ENCODE measurements at places on chromosomes 4 and X. TPM values are rescaled to one million over a fixed set of nuclear protein-coding genes. Genes with fewer than 3 reads are reported as not detected.

Gene PLK4
- not detected for total RNA-seq

Gene XAGE1A
- not detected for total RNA-seq

Gene STATH
- not detected for total RNA-seq

Gene GAGE13
- total RNA-seq, result not detected

Gene AASDH
- total RNA-seq, result 4.8 TPM

Gene DIPK2B
- 14.4 TPM for total RNA-seq

Gene HSFX1
- total RNA-seq, result 1.4 TPM

Gene USP17L19
- total RNA-seq, result not detected

Gene CRLF2
- not detected for total RNA-seq

Gene OGT
- 50.8 TPM for total RNA-seq

Gene VCX
- total RNA-seq, result not detected

Gene PDK3
- total RNA-seq, result 34.3 TPM

Gene IL21
- total RNA-seq, result not detected

Gene C4orf50
- not detected for total RNA-seq

Gene MAGEA12
- not detected for total RNA-seq

Gene SLC49A3
- 10.0 TPM for total RNA-seq

Gene TBC1D9
- 10.9 TPM for total RNA-seq

Gene NAT8L
- 3.2 TPM for total RNA-seq

Gene SMIM10L2A
- total RNA-seq, result 6.3 TPM

Gene FRMPD4
- 1.3 TPM for total RNA-seq

Gene MAN2B2
- 23.7 TPM for total RNA-seq

Gene KLHL4
- total RNA-seq, result 1.0 TPM

Gene SLC4A4
- total RNA-seq, result 21.7 TPM

Gene SCRG1
- total RNA-seq, result 0.44 TPM

Gene PABPC5
- 2.8 TPM for total RNA-seq

Gene ENOX2
- total RNA-seq, result 22.6 TPM

Gene MAGEB4
- total RNA-seq, result not detected

Gene GAGE1
- total RNA-seq, result not detected

Gene GRPR
- 0.37 TPM for total RNA-seq

Gene SPANXD
- not detected for total RNA-seq

Gene MAGEA4
- not detected for total RNA-seq

Gene TIGD4
- 0.28 TPM for total RNA-seq

Gene NPNT
- total RNA-seq, result 10.5 TPM

Gene S100G
- total RNA-seq, result not detected

Gene CDX4
- total RNA-seq, result not detected

Gene GEMIN8
- 7.6 TPM for total RNA-seq

Gene OCRL
- total RNA-seq, result 12.6 TPM

Gene GLRA3
- not detected for total RNA-seq

Gene PRSS12
- total RNA-seq, result 0.12 TPM

Gene SOX3
- total RNA-seq, result not detected

Gene FATE1
- not detected for total RNA-seq

Gene PDGFRA
- 42.8 TPM for total RNA-seq

Gene ZNF711
- total RNA-seq, result 4.7 TPM

Gene CDS1
- 0.98 TPM for total RNA-seq

Gene SRPK3
- total RNA-seq, result 19.4 TPM

Gene LRCH2
- 4.9 TPM for total RNA-seq

Gene RBM46
- not detected for total RNA-seq

Gene CPZ
- 1.2 TPM for total RNA-seq

Gene SSX2
- not detected for total RNA-seq
